ENCODE measurements at places on chromosomes 11 and 22.

- no peak for DNase-seq
Measured at GRCh38 chr11:57072640-57073039, 83.9 kb downstream of the OR5AK2 start.

GRCh38 chr11:61195719-61196118, 7.6 kb upstream of the PGA3 start:
- no peak for DNase-seq

DNA sequence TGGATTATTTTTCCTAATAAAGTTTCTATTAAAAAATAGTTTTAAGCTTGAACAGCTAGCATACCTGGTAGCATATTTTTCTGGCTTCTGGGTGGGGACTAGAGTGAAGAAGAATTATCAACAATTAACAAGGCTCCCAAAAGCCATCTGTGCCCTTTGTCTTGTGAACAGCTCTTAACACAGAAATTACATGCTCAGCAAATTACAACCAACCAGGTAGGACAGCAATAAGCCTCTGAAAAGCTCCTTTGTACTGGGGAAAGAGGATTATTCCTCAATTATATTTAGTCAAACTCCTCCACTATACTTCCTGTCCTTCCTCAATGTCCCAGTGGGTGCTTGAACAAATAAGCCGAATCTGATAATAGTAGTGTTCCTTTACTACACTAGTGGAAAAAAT, 162.8 kb downstream of the RAB38 start:
- DNase-seq: no peak

DNA sequence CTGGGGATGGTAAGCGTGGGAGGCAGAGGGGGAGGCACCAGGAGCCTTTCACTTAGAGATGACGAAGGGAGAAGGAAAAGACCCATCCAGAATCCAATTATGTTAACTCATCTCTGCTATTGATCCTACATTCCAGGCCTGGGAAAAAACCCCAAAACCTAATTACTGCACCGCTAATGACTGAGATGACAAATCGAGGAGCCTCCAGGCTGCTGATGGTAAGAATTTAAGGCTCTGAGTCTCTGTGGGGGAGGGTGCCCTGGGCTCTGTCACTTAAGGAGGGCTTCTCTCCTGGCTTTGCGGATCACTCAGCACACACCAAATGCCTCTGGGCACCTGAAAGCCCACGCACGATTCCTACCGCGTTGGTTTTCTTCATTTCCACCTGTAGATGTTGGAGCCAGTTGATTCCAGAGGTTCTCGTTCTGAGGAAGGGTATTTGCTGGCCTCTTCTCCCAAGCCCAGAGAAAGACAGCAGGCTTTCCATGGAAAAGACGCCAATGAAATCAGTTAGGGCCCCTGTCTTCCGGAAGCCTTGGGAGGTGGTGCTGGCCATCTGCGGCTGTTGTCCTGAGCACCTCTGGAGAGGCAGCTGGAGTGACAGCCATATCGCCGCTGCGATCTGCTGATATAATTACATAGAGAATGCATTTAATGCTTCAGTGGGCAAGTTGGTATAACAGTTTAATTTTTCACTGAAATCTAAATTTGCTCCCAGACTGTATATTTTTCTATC, 751.2 kb downstream of the BRD1 start:
- no peak for DNase-seq

- no peak for DNase-seq
Measured at GRCh38 chr11:82848829-82849228, 51.4 kb downstream of the PRCP start.

Data from iPS DF 6.9 (cell line).